ENCODE measurements at places on chromosomes 6 and 20.

DNA sequence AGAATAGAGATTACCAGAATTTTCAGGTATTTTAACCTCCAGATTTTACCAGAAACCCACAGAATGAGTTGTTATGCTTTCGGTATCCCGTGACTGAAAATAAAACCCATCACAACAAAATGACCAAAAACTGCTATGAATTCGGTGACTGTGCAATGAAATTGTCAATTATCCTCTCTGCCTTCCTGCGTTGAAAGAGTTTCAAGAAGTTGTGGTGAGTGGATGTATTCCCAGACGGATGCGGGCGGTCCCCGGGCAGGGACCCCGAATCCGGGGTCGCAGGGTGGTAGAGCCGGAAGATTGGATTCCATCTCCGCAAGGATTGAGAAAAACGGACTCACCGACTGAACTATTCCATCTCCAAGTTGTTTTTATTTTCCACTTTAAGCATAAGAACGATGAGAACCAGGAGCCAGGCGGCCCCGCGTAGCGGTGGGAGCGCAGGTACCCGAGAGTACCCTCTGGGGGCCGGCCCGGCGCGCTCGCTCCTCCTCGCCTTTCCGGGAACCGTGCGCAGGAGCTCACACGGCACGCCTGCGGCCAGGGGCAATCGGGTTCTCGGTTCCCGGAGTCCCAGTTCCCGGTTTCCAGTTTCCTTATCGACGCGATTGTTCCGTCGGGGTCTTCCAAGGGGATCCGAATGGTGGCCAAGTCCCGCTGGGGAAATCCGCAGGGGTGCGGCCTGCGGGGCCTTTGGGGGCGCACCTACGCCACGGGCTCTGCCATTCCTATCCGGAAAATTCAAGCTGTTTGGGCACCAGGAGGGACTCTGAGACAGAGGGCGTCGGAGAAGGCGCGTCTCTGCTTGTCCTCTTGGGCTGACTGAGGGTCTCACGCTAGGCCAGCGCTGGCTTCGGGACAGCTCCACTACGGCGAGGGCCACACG lies 104.9 kb upstream of the PRDM1 start:
- no peak for DNase-seq

DNA sequence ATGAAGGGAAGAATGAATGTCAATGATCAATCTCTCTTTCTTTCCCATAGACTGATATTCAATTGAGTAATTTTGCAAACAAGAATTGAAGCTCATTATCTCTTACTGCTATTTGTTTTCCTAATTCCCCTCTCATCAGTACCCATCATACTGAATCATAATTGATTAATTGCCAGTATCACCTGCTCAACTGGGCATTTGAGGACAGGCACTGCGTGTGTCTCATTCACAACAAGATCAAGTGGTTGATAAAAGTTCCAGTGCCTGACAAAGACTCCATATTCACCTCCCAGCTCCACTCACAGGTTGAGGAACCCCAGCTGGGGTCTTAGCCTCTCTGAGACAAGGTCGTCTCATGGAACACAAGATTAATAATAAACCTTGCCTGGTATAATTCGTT lies 67.7 kb downstream of the BCAS1 start:
- DNase-seq = no peak

DNA sequence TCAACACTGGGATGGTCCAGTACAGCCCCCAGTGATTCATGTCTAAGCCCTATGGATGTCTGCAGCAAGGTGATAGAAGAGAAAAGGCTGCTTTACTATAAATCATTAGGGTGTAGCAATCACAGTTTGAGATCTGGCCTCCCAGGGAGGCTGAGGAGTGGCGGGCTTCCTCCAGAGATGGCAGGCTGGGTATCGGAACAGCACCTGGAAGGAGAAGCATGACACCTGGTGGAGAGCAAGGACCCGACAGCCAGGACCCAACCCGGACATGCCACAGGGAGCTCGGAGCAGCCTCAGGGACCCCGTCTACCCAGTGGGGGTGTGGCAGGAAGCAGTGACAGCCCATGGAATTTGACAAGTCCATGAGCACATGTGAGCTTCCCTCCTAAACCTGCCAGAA lies 114.8 kb upstream of the CD93 start:
- no peak for DNase-seq

DNA sequence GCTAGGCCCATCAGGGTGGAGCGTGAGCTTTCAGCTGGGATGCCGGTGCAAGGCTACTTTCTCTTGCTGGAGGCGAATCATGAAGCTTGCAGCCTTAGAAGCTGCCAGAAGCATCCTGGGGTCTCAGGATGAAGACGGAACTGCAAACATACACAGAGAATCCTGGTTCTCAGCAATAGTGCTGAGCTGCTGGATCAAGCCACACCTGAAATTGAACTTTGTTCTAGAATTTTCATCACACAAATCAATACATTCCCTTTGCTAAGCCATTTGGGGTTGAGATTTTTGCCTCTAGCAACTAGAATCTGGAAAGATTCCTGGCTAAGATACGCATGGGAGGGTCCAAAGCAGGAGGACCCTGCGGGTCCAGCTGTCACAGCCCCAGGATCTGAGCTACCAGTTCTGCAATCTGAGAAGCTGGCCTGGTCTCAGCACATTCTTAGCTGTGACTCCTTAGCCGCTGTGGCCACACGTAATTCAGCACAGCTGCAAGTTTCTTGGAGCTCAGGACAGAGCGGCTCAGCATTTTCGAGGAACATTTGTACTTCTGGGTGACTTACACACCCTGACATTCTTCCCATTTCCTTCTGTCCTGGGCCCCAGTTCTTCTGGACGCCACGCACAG lies 6.6 kb upstream of the ARFGAP1 start:
- no peak for DNase-seq

DNA sequence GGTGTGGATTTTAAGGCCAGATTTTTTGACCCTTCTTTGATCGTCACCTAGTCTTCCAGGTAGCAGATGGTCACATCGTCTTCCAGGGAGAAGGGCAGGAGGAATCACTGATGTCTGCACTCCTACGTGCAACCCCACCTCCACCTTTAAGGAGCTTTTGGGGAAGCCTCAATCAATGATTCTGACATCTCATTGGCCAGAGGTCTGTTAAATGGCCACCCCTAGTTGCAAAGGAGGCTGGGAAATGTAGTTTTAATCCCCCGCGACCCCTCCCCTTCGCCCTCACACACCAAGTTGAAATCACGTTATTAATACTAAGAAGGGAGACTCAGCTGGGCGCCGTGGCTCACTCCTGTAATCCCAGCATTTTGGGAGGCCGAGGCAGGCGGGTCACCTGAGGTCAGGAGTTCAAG lies 151.4 kb downstream of the BCAS1 start:
- DNase-seq = no peak

DNA sequence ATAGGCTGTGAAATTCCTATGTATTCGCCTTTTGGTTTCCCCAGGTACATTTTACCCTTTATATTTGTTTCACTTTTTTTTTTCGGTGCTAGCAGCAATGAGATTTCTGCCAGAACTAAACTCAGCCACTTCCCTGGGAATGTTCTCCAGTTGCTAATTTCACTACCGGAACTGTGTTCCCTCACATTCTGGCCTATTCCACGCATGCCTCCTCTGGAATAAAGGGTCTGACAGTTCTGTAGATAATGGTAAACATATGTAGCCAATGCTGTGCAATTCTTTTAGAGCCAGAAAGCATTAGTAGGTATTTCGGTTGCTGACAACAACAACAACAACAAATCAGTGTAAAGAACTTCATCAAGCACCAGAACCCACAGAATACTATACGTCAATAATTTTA lies 96.1 kb upstream of the TBX18 start:
- DNase-seq = no peak

GRCh38 chr6:32895006-32895345 lies 41.0 kb downstream of the PSMB9 start:
- no peak for DNase-seq

- no peak for DNase-seq
Observed at GRCh38 chr20:38897267-38897666, 28.9 kb upstream of the FAM83D start.

- DNase-seq = no peak
Observed at GRCh38 chr6:39152262-39152661, 37.3 kb upstream of the SAYSD1 start.

DNA sequence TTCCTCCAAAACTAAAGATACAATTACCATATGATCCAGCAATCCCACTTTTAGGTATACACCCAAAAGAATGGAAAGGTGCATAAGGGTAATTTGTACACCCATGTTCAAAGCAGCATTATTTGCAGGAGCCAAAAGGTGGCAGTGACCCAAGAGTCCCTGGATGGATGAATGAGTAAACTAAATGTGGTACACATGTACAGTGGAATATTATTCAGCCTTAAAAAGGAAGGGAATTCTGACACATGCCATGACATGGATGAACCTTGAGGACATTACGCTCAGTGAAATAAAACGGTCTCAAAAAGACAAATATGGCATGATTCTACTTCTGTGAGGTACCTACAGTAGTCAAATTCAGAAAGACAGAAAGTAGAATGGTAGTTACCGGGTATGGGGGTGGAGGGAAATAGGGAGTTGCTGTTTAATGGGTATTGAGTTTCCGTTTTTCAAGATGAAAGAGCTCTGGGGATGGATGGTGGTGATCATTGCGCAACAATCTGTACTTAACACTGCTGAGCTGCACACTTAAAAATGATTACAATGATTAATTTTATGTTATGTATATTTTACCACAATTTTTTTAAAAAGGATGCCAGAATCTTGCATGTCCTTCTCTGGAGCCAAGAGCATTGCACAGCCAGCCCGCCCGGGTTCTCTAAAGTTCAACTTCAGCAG lies 518.9 kb upstream of the JARID2 start:
- no peak for DNase-seq

GRCh38 chr6:14126191-14126590 lies 8.6 kb downstream of the CD83 start:
- no peak for DNase-seq

GRCh38 chr20:9143926-9144325 lies 75.0 kb downstream of the PLCB4 start:
- DNase-seq = no peak

GRCh38 chr6:89525786-89526562 lies 93.0 kb downstream of the ANKRD6 start:
- DNase-seq = no peak

DNA sequence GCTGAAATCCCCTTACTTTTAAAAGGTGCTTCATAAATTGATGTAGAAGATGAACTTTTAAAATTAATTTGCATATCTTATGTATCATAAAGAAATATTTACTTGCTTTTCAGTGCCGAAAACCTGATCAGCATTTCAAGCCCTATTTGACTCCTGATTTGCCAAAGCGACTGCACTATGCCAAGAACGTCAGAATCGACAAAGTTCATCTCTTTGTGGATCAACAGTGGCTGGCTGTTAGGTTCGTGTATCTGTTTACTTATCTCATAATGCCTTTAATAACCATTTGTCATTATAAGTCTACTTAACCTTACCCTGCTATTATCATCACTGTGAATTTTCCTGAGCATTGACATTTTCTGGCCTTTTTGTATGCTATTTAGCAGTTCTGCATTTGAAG lies 7.8 kb downstream of the OR2A4 start:
- DNase-seq = no peak

GRCh38 chr6:52305948-52306767 lies 21.6 kb upstream of the MCM3 start:
- no peak for DNase-seq

DNA sequence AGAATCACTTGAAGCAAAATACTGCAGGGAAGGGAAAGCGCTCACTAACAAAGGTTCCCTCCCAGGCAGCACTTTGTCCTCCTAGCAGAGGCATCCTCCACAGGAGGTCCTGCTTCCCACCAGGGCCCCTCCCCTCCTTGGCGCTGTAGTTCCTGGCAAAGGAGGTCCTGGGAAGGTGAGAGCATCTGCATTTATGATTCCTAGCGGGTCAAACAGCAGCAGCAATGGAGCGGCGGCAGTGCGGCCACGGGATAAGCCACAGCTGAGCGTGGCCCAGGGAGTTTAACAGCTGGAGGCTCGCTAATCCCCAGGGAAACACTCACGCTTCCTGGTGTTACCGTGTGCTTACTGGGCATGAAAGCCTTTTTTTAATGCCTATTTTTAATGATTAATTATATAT lies 185.8 kb downstream of the TTLL2 start:
- no peak for DNase-seq

DNA sequence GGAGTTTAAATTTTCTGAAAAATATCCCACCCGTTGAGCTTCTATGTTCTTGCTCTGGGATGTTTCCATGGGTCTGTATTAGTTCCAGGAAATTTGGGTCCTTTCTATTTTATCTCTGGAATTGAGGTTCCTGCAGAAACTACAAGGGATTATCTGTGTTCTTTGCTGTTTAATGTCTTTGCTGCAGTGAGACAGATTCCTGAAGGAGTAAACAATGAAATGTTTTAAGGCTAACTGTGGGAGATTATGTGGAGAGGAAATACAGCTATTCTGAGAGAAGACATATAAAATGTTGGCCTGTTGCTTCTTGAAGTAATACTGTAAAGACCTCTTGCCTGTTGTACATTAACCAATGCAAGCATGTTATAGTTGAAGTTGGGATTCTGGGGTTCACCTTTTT lies 43.5 kb downstream of the SAMD5 start:
- DNase-seq = no peak

DNA sequence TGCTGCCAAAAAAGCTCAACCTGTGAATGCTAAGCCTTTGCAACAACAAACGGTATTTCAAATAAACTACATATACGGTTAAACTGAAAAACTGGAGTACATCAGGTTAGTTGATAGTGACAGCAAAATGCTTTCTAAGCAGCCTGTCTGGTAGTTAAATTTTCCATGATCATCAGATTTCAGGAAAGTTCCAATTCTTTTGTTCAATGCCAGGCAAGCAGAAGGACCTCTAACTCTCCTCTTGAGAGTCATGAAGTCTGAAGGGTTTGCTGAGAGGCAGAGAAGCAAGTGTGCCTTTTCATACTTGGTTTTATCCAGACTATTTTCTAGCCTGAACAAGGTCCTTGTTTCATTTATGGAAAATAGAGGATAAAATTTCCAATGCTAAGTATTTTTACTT lies 4.5 kb downstream of the FLRT3 start:
- no peak for DNase-seq

- DNase-seq = no peak
Observed at GRCh38 chr6:24824142-24824938, 25.6 kb upstream of the ARMH2 start.

- no peak for DNase-seq
Observed at GRCh38 chr6:41625442-41625841, 12.8 kb upstream of the MDFI start.

GRCh38 chr6:11702089-11702488 lies 76.5 kb downstream of the ADTRP start:
- no peak for DNase-seq

GRCh38 chr6:136066005-136066404 lies 184.1 kb downstream of the MTFR2 start:
- no peak for DNase-seq

- no peak for DNase-seq
Observed at GRCh38 chr6:128112494-128112893, 211.6 kb upstream of the THEMIS start.

- no peak for DNase-seq
Observed at GRCh38 chr6:55964136-55964535, 88.7 kb upstream of the BMP5 start.

Measured in osteocyte (in vitro differentiated cells).